D721Med (cell line): ENCODE measurements at places on chromosomes 7 and 10.

DNA sequence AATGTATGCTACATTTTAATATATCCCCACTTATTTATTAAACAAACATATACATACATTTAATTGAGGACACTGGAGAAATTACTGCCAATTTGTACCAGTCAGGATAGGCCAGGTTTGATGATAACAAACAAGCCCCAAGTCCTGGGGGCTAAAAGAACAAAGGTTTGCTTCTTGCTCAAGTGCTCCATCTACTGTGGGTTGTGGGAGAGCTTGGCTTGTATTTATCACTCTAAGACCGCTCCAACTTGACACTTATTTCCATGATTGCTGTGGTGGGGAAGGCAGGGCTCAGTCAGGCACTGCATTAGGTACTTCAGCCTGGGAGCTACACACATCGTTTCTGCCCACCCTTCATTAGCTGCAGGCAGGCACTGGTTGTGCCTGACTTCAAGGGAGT lies 136.6 kb upstream of the ZNF32 start:
- DNase-seq, result no peak

- DNase-seq, result no peak
These were observed 207.3 kb upstream of the SH2B2 start for GRCh38 chr7:102079140-102080018.

DNA sequence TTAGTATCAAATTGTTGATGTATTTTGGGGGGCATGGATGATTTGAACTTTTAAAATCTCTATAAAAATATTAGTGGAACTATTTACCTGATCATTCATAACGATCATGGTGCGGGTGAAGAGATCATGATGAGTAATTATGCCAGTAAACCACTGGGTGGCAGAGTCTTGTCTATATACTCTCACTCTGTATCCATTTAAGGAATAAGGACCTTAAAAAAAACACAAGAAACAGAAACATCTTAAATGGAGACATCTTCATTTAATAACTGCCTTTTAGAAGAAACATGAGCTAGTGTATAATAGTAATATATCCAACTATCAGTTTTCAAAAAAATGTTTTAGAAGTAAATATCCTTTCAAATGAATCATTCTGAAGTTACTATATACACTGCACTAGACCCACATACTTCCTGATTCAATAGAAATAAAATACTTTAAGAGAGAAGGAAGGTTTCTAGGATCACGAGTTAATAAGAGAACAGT lies 84.0 kb downstream of the NRBF2 start:
- no peak for DNase-seq

DNA sequence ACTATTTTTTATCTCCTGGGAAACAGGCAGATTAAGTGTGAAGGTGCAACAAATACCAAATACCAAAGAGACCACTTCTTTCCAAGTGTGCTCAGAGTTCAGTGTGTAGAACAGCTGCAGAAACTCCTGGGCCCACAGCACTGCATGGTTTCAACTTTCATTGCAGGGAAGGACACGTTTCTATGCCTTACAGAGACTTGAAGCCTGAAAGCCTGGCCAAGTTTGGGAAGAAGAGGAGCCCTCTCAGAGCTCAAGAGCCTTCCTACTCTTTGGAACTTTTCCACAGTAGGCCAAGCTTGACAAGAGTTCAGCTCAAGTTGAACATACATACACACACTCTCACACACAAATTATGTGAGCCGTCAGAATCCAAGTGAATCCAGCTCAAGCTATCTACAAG lies 2.5 kb downstream of the HOXA4 start:
- no peak for DNase-seq

DNA sequence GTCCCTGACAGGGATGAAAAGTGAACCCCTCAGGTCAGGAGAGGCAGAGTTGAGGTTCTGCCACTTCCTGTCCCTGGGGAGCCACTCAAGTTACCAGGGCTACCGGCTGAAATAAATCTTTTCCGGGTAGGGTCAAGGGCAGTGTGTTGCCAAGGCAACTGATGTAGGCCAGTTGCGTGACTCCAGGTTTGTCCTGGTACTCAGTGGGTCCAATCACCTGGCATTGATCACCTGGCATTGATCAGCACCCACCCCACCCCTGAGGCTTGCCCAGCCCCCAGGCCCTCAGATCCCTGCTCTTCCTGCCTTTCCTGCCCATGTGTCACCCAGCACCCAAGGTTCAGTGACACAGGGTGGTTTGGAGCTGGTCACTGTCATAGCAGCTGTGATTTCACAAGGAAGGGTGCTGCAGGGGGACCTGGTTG lies 5.9 kb downstream of the SAP25 start:
- no peak for DNase-seq

- no peak for DNase-seq
These were observed 161.0 kb downstream of the TEX36 start for GRCh38 chr10:125521721-125522680.

DNA sequence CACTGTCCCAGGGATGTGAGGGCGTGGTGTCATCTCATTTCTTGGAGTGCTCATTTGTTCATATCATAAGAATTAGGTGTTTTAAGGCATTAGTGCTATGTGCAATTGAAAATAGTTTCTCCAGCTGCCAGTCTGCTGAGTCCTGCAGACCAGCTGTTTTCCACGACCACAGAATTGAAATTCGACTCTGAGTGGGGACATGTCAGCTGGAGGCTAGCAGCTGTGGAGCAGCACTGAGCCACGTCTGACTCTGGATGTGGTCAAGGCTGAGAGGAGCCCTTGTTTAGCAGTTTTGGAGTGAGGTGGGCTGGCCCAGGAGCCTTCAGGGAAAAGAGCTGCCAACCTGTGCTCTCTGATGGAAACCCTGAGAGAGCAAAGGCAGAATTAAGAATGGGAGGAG lies 156.3 kb upstream of the GRB10 start:
- DNase-seq, result no peak

DNA sequence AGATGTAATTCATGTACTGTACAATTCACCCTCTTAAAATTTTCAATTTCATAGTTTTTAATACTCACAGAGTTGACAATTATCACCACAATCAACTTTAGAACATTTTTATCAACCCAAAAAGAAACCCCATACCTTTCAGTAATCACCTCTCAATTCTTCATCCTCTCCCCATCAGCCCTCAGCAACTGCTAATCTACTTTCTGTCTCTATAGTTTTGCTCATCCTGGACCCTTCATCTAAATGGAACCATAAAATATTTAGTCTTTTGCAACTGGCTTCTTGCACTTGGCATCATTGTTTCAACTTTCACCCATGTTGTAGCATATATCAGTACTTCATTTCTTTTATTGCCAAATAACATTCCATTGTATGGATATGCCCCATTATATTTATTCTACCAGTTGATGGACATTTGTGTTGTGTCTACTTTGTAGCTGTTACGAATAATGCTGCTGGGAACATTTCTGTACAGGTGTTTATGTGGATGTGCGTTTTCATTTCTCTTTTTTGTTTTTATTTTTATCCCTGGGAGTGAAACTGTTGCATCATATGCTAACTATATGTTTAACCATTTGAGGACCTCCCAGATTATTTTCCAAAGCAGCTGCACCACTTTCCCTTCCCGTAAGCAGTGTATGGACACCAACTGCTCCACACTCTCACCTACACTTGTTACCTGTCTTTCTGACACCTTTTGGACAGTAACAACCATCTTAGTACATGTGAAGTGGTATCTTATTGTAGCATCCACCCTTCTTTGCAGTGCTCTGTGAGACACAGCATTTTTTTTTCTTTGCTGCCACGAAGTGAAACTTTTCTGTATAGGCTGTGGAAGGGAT lies 65.4 kb upstream of the APBB1IP start:
- no peak for DNase-seq
